ENCODE measurements at places on chromosomes 12 and 14.
A peak's percentile ranks its signal among the peaks of the same experiment; 100 is the strongest.

DNA sequence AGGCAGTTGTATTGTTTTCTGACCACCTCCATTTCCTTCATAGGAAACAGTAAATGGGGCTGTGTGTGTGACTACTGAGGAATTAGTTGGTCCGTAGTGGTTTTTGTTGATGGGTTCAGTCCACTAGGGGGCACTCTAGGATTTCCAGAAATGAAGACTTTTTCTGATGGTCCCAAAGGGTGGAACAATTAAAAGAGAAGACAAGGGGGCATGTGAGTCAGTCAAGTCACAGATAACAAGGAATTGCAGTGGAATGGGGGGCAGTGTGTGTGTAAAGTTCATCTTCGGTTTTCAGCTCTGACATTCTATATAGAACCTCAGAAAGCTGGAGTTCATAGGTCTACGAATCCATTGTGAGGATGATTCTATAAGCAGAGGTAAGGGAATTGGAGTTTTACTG lies 186.6 kb upstream of the OR4E1 start:
- peak; percentile 67 for DNase-seq

DNA sequence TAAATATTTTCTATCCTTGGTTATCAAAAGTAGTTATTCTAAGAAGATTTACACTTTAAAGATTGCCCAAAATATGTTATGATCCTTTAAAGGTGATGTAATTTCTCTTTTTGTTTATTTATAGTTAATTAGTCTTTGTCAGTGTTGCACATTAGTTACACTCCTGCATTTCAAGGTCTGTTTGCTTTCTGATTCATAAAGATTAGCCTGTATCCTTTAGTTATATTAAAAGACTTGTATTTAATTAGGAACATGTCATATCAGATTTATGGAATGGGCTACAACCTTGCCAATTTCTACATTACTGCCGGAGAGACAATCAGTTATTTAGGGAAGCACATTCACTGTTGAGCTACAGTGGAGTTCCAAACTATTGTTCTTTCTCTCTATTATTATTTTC lies 3.5 kb downstream of the EPYC start:
- DNase-seq = no peak

DNA sequence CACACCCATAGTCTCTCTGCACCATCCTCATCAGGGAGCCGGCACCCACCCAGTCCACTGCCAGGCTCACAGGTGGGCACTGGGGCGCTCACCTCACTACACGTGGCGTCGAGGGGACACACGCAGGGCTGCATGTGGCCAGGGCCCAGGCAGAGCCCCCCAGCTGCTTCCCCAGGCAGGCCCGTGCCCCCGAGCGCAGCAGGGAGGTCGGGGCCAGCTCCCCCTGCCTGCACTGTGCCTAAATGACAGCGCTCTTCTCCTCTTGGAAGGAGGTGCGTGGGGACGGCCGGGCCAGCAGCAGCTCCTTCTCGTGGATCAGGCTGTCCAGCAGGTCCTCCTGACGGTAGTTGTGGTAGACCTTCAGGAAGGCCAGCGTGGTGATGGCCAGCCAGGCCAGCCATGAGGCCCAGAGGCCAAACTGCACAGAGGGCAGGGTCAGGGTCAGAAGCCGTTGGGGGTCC lies 11.3 kb downstream of the TMEM179 start:
- no peak for DNase-seq

DNA sequence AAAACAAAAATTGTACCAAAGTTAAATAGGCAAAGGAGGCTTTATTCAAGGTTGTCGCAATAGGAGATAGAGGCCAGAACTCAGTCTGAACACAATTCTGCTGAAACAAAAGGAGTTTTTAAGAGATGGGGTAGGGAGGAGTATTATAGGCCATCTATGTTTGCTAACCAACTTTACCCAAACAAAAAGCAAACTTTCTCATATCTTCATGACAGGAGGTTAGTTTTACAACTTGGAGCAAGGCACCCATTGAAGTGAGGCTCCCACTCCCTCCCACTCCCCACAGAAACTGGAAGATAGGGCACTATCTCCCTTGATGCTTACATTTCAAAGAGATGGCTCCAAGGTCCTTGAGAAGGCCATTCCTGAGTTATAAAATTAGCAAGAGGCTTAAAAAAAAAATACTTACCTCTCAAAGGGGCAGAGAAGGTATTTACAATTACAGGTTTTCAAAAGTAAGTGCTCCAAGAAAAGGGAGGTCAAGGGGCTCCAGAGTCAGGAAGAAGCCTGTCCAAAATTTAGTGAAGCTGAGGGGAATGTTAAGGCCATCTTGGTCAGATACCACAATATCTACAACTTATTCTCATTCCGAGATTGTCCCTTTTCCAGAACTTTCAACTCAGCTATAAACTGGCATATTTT lies 84.4 kb upstream of the DHRS4 start:
- no peak for DNase-seq

DNA sequence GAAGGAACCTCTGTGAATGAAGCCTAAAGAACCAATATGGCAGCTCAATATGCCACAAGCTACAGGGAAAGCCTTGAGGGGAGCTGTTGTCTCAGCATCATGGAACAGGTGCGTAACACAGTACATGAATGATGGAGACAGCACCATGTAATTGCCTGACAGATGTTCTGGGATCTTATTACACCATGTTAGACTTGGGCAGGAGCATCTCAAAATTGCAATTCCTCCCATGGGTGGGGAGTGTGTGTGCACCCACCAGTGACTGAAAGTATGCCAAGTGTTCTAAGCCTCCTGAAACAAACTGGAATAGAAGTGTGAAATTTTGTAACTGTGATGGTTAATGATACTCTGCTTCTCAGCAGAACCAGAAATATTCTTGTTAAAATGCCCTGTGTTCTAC lies 151.0 kb upstream of the SRRM4 start:
- no peak for DNase-seq

DNA sequence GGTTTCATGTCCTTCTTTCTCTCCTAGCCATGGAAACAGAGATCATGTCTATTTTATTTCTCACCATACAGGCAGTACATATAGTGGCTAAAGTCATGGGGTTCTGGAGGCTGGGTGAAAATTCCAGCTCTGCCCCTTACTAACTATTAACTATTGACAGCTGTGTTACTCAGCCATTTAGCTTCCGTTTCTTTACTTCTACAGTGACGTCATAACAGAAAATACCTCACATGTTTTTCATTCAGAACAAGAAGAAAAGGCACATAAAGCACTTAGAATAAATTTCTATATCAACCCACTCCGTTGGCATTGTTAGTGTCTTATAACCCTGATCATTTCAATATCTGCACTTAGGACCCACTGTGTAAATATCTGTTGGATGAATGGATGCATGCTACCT lies 1506.9 kb upstream of the TMEM132C start:
- no peak for DNase-seq

DNA sequence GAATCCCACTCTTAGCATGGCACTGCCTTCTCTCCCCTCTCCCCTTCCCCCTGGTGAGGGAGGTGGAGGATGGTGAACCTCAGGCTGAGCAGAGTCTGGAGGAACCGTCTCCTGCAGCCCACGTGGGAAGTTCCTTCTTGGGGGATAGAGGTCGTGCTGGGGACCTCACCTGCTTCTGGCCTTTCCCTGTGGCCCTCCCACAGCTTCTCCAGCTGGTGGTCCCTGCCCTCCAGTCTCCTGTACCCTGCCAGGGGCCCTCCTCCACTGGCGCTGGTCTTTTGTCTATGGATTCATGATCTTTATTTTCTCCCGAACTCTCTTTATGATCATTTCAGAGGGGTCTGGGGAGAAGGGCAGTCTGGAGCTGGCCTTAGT lies 9.0 kb upstream of the MTA1 start:
- no peak for DNase-seq

DNA sequence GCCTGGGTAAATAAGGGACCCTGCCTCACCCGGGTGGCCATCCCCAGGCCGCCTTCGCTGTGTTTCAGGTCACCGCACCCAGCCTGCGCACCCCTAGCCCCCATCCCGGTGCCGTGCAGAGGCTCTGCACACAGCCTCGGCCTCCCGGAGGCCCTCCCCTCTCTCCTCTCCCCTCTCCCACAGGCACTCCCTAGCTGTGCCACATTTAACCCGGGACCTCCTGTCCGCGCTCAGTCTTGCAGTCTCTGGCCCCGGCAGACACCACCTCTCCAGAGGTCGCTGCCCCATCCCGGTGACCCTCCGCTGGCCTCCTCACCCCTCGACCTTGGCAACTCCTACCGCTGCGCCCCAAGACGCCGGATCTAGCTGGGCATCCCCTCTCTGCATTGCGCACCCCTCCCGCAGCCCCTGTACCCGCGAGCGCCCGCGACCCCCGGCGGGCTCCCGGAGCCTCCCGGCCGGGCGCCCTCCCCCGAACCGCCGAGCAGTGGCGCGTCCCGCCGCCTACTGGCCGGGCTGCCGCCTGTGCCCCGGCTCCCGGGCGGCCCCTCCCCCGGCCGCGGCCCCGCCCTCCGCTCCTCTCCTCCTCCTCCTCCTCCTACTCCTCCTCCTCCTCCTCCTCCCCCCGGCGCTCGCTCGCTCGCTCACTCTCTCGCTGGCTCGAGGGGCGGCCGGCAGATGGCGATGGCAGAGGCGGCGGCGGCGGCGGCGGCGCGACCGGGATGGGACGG lies 120.7 kb downstream of the AACS start:
- DNase-seq = peak; percentile 72

DNA sequence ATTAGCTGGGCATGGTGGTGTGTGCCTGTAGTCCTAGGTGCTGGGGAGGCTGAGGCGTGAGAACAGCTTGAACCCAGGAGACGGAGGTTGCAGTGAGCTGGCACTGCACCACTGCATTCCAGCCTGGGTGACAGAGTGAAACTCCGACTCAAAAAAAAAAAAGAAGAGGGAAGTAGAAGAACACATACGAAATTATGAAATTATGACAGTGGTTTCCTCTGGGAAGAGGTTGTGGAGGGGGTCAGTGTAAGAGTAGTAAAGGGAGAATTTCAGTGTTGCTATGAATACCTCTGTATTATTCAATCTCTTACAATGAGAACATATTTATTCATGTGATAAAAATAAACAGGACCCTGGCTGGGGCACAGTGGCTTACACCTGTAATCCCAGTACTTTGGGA lies 24.7 kb upstream of the CSRNP2 start:
- DNase-seq = peak; percentile 18

GRCh38 chr12:81520064-81520945 lies 238.8 kb downstream of the PPFIA2 start:
- no peak for DNase-seq

DNA sequence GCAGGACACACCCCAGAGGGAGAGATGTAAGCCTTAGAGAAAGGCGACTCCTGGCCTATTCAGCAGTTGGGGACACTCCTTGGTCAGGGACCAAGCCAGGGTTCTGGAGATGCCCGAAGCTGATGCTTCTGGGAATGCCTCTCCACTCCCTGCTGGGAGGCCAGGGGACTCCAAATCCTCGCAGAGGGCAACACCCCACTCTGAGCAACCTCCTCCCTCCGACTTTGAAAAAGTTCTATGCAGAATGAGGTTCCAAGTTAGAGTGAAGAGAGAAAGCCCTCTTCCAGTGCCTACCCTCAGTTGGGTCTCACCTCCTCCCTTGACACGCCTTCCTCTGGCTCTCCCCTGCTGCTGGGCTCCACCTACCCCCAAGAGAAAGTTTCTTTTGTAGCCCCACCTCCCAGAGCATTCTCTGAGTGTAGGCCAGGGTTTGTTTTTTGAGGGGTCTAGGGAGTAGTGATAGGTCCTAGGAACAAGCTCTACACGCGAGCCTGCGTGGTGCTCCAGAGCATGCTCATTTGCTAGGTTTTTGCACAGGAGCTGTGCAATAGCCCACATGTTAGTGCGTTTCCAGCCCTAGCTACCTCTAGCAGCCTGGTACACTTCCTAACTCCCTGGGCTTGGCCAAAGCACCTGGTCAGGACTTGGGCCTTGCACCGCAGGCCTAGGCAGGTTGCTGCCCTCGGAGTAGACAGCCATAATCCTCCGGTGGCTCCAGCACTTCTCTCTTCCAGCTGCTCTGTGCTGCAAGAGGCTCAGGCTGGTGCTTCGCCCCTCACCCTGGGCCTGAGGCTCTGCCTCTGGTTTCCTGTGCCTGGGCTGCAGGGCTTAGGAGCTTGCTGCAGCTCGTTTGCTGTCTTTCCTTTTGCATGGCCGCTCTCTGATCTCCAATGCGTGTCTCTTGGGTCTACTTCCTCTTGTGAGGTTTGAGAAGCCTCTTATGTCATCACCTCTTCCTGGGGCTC lies 590 bp upstream of the CEBPE start:
- DNase-seq = peak; percentile 97

DNA sequence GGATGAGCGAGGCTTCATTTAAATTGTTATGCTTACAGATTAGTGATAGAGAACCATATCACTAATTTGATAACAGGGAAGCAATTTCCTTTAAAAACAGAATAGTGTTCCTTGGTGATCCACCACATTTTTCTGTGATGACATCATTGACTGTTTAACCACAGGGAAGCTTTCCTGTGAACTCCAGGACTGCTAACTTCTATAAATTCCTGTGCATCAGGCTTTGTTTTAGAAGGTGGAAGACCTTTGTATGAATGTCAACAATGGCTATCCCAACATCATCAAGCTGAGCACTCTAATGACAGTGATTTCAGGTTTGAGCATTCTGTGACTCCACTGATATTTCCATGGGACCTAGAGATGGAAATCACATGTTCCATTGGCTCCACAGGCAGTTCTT lies 177.1 kb downstream of the RMST start:
- DNase-seq = no peak

GRCh38 chr12:75603475-75603874 lies 92.1 kb upstream of the KRR1 start:
- DNase-seq = no peak

DNA sequence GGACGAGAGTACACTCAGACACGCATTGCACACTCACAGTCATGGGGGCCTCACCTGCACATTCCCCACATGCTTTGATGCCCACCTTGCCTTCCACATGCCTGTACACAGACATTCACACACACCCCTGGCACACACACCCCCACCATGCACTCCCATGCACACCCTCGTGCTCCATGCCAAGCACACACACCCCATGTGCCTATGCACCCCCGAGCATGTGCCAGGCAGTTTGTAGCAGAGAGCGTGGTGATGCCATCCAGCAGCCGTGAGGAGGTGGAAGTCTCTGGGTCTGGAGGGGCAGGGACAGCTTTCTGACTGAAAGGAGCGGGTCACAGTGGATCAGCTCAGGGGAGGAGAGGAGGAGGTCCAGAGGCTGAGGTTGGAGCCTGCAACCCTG lies 10.7 kb upstream of the NXPH4 start:
- no peak for DNase-seq

DNA sequence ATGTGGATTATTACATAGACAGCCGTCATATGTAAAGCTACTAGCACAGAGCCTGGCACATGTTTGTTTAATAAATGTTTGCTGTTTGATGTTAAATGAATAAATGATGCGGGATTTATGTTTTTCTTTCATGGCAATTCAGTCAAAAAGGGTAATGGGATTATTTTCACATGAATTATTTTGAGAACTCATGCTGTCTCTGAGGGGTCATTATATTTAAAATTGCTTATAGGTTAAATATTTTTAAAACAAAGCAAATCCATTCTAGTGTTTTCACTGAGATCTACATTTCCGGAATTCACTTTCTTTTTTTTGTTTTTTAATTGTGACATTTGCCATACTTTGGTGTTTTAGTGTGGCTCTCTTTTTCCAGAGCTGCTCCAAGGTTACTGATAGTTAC lies 5.3 kb downstream of the RAB21 start:
- no peak for DNase-seq

DNA sequence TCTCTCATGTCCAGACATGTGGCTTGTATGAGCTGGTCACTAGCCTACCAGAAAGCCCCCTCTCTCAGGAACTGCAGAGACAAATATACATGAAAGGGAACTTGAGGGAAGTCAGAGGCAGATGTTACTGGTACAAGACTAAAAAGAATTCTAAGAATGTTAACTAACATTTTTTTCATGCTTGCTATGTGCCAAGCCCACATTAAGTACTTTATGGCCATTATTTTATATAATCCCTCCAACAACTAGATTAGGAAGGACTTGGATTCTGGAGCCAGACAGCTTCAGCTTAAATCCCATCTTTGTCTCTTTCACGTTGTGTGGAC lies 24.6 kb downstream of the TTC9 start:
- no peak for DNase-seq
